Left renal cortex interstitium (tissue), 4 donors: ENCODE measurements at places on chromosomes 13 and 19. TPM values are rescaled to one million over a fixed set of nuclear protein-coding genes. Genes with fewer than 3 reads are reported as not detected.

DNA sequence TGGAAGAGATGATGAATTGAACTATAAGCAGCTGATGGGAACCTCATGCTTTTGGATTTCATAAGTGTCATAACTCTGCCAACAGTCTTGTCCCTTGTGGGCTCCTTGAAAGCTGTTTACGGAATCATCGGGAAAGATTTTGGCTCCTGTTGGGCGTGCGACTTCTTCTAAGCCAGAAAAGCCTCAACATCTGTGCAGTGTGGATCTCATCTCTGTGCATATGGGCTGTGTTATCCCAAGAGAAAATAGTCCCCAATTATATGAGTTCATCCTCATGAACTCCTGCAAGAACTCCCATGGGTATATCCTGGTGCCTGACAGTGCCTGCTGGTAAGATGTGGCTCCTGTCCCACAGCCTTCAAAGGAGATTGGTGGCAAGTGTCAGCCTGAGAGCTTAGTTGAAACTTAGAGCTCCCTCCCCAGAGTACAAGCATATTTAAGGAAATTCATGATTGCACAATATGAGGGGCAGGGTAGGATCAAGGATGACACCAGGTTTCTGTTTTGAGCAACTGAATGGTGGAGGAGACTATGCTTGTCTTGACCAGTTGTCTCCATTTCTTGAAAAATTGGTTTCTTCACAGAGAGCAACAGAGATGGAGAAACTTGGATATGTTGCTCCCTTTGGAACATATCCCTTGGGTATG is 243.5 kb downstream of the ITGBL1 start:
- no peak for DNase-seq

The TMC4 gene
- polyA plus RNA-seq = 27.1 TPM

The SLAIN1 gene
- 19.1 TPM for polyA plus RNA-seq

DNA sequence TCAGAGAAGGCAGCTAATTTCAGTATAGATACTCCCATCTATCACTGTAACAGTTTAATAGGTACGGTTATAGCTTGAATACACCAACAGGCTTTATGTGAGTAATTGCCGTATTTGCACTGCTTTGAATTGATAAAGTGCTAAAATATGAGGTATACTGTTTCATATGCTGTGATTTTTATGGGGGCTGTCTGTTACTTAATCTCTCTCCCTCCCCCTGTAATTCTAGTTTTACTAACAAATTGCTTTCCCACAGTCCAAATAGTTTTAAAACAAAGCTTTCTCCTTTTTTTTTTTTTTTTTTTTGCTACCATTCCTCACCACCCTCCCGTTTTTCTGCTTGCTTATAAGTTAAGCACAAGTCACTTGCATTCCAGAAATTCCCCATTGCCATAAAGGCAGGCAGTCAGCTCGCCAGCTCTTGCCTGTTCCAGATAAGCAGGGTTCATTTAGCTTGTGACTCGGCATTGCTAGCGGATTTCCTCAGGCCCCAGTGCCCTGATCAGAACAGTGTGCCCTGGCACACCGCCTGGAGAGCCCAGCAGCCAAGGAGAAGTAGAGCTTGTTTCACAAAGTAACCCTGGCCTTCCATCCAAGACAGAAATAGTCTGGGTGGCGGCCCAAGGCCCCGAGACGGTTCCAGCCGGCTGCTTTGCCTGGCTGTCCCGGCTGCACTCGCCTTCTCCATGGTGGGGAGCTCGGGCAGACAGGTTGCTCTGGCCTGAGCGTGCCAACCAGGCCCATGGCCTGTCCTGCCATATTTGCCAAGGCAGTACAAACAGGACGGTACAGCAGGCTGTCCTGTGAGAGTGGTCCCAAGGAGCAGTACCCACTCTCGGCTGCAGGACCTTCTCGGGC is 43.5 kb upstream of the NPAS1 start:
- no peak for DNase-seq

GRCh38 chr13:85930108-85930507 is 130.9 kb upstream of the SLITRK6 start:
- no peak for DNase-seq

The LILRB3 gene
- polyA plus RNA-seq = 2.2 TPM
